ENCODE measurements at places on chromosomes 11 and 22. TPM values are rescaled to one million over a fixed set of nuclear protein-coding genes. Genes with fewer than 3 reads are reported as not detected.
A peak's percentile ranks its signal among the peaks of the same experiment; 100 is the strongest.

Gene RAC2
- 14.9 TPM for total RNA-seq

Gene ETS1
- 24.6 TPM for total RNA-seq

Gene ASCL2
- total RNA-seq: not detected

Gene DEUP1
- total RNA-seq: not detected

Gene NPAS4
- total RNA-seq: not detected

Gene MOGAT2
- not detected for total RNA-seq

Gene PRR5
- total RNA-seq: 8.3 TPM

Gene ARHGAP20
- total RNA-seq: 7.5 TPM

Gene OR8D1
- total RNA-seq: not detected

- no peak overlapping the region for H3K27ac ChIP-seq
- H3K4me1 ChIP-seq: no peaks in the 10 kb centered on the region
- H3K4me3 ChIP-seq: no peak overlapping the region
- H3K36me3 ChIP-seq: no peaks in the 10 kb centered on the region
- DNase-seq: peak; percentile 13
- peaks cover 10% of the 10 kb centered on the region for H3K27me3 ChIP-seq
These were observed 89.7 kb downstream of the BRD1 start for GRCh38 chr22:49738006-49738405.

GRCh38 chr11:128709402-128709801 is 15.5 kb downstream of the FLI1 start:
- no peak overlapping the region for H3K27ac ChIP-seq
- H3K4me1 ChIP-seq: no peaks in the 10 kb centered on the region
- peaks cover 5% of the 10 kb centered on the region for H3K27me3 ChIP-seq
- DNase-seq: no peak

- no peaks in the 10 kb centered on the region for H3K27me3 ChIP-seq
- no peak overlapping the region for H3K4me3 ChIP-seq
- no peak overlapping the region for H3K27ac ChIP-seq
- DNase-seq: no peak
- H3K4me1 ChIP-seq: peaks cover 5% of the 10 kb centered on the region
- H3K36me3 ChIP-seq: no peaks in the 10 kb centered on the region
These were observed 24.1 kb upstream of the POU2AF1 start for GRCh38 chr11:111403051-111403726.

- H3K36me3 ChIP-seq: no peaks in the 10 kb centered on the region
- H3K27me3 ChIP-seq: no peaks in the 10 kb centered on the region
- DNase-seq: no peak
- H3K27ac ChIP-seq: no peak overlapping the region
These were observed 16.7 kb upstream of the PACSIN2 start for GRCh38 chr22:43031617-43032016.

DNA sequence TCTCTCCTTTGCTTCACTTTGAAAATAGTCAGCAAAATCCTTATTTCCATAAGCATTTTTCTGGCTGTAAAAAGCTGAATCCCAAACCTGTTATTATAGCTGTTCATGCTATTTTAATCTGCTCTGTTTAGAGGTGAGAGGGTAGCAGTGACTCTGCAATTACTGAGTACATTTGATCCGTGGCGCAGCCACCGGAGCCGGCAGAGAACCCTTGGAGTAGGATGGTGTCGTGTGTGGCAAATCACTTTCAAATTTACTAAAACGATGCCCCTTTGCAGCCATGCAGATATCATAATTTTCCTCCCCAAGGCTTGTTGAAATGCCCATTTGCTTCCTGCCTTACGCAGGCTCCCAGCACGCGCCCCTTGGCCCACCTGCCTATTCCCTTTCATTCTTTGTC is 69.6 kb downstream of the ZBTB16 start:
- H3K27me3 ChIP-seq: no peaks in the 10 kb centered on the region
- H3K4me1 ChIP-seq: peaks cover 98% of the 10 kb centered on the region
- DNase-seq: no peak
- no peak overlapping the region for H3K27ac ChIP-seq
- H3K36me3 ChIP-seq: peaks cover 39% of the 10 kb centered on the region
- H3K4me3 ChIP-seq: no peak overlapping the region

- H3K27me3 ChIP-seq: no peaks in the 10 kb centered on the region
- no peak overlapping the region for H3K27ac ChIP-seq
- no peak for DNase-seq
- H3K4me3 ChIP-seq: no peak overlapping the region
- peaks cover 12% of the 10 kb centered on the region for H3K4me1 ChIP-seq
These were observed 178.8 kb upstream of the MTMR2 start for GRCh38 chr11:96102664-96103078.

DNA sequence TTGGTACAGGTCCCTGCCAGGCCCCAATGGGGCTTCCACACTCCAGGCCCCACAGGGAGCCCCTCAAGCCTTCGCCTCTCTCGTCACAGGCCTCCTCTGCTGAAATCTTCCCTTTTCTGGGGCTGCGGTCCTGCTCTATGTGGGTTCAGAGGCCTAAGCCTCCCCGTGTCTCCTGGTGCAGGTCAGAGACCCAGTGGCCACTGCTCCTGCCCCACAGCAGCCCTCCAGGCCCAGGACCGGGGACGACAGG is 5.9 kb upstream of the IFITM3 start:
- peak overlapping the region; percentile 86 for H3K27ac ChIP-seq
- no peak overlapping the region for H3K4me3 ChIP-seq
- no peaks in the 10 kb centered on the region for H3K36me3 ChIP-seq
- no peaks in the 10 kb centered on the region for H3K27me3 ChIP-seq
- no peak for DNase-seq

DNA sequence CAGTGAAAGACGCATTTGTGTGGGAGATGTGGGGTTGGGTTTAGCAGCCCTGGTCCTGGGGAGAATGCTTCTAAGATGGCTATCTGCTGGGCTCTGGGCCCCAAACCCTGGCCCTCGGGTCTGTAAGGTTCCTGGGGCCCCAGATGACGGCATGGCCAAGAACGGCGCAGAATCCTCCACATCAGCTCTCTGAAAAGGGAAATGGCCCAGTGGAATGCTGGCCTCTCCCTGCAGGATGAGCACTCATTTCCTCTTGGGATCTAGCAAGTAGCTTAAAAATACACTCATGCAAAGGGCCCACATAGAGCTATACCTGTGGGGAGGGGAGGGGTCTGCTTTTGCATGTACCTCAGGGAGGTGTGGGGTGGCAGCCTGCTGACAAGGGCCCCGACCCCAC is 37.5 kb upstream of the LINC01488 start:
- H3K4me3 ChIP-seq: peak overlapping the region; percentile 44
- H3K4me1 ChIP-seq: peaks cover 27% of the 10 kb centered on the region
- peak overlapping the region; percentile 80 for H3K27ac ChIP-seq
- H3K36me3 ChIP-seq: no peaks in the 10 kb centered on the region
- H3K27me3 ChIP-seq: no peaks in the 10 kb centered on the region
- DNase-seq: no peak

DNA sequence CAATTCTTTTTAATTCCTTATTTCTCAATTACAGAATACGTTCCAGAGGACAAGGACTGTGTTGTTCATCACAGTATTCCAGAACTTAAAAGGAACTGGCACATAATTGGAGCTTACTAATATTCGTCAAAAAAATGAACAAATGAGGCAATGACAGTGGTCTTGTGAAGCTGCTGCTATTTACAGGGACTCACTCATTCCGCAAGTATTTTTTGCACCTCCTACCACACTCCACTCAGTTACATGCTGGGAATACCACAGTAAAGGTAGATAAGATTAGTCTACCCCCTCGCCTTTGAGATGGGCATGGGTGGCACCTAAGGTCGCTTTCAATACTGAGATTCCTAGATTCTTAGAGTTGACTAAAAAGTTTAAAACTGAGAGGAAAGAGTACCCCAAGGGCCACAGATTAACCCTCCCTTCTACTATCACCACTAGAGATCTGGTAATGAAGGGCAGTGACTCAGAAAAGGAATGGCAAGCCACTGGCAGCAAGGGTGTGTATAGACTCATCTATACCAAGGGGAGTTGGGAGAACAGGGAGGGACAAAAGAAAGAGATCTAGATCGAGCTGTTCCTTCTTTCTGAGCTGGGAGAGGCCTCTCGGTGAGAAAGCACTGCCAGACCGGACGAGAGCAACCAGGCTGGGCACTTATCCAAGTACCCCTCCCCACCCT is 85.0 kb downstream of the RPL27A start:
- H3K27me3 ChIP-seq: no peaks in the 10 kb centered on the region
- no peaks in the 10 kb centered on the region for H3K36me3 ChIP-seq
- no peak overlapping the region for H3K4me3 ChIP-seq
- H3K27ac ChIP-seq: peak overlapping the region; percentile 76
- DNase-seq: peak; percentile 23

- H3K36me3 ChIP-seq: peaks cover 95% of the 10 kb centered on the region
- H3K4me3 ChIP-seq: no peak overlapping the region
- no peaks in the 10 kb centered on the region for H3K4me1 ChIP-seq
These were observed 12.4 kb upstream of the SERPIND1 start for GRCh38 chr22:20761536-20761935.

- H3K27me3 ChIP-seq: no peaks in the 10 kb centered on the region
- DNase-seq: no peak
- no peaks in the 10 kb centered on the region for H3K4me1 ChIP-seq
- H3K27ac ChIP-seq: no peak overlapping the region
- H3K4me3 ChIP-seq: no peak overlapping the region
These were observed 754.2 kb downstream of the FAM181B start for GRCh38 chr11:81979448-81979847.

GRCh38 chr11:3123761-3124733 is 41.1 kb downstream of the OSBPL5 start:
- H3K4me3 ChIP-seq: no peak overlapping the region
- peak overlapping the region; percentile 22 for H3K27ac ChIP-seq
- peaks cover 32% of the 10 kb centered on the region for H3K4me1 ChIP-seq
- peaks cover 42% of the 10 kb centered on the region for H3K36me3 ChIP-seq
- no peak for DNase-seq

- H3K4me1 ChIP-seq: peaks cover 7% of the 10 kb centered on the region
- no peak overlapping the region for H3K27ac ChIP-seq
- no peak overlapping the region for H3K4me3 ChIP-seq
- no peaks in the 10 kb centered on the region for H3K36me3 ChIP-seq
- no peaks in the 10 kb centered on the region for H3K27me3 ChIP-seq
These were observed 33.9 kb downstream of the SYTL2 start for GRCh38 chr11:85776951-85777602.

DNA sequence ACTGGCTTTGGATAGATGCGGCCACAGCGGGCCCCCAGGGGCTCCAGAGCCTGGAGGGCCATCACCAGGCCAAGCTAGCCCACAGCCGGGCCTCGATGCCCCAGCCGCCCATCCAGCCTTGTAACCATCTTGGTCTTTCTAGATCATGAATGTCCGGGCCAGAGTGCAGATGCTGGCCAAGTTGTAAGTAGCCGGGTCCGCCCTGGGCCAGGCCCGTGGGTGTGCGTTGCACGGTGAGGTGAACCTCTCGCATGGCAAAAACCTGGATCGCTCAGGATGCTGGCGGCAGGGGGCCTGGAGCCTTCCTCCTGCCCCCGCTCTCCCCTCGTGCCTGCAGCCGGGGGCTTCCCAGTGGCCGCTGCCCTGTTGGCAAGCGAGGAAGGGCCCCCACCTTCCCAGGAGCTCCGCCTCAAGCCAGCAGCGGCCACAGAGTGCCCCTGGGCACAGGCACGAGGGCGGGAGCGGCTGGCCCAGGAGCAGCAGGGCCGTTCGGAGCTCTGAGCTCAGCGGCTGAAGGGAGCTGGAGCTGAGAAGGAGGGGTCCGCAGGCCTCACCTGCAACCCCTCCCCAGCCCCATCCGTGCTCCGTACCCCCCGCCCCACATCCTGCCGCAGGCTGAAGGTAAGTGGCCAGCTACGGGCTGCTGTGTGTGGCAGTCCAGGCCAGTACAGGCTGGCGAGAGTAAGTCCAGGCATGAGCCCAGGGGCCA is 10.9 kb upstream of the MRPL23 start:
- DNase-seq: no peak
- peaks cover 29% of the 10 kb centered on the region for H3K27me3 ChIP-seq
- no peaks in the 10 kb centered on the region for H3K36me3 ChIP-seq
- no peak overlapping the region for H3K27ac ChIP-seq
- no peak overlapping the region for H3K4me3 ChIP-seq

- no peak overlapping the region for H3K27ac ChIP-seq
- peaks cover 32% of the 10 kb centered on the region for H3K4me1 ChIP-seq
- no peaks in the 10 kb centered on the region for H3K36me3 ChIP-seq
- H3K4me3 ChIP-seq: peak overlapping the region; percentile 22
These were observed 28.4 kb upstream of the SIK2 start for GRCh38 chr11:111573821-111574249.

DNA sequence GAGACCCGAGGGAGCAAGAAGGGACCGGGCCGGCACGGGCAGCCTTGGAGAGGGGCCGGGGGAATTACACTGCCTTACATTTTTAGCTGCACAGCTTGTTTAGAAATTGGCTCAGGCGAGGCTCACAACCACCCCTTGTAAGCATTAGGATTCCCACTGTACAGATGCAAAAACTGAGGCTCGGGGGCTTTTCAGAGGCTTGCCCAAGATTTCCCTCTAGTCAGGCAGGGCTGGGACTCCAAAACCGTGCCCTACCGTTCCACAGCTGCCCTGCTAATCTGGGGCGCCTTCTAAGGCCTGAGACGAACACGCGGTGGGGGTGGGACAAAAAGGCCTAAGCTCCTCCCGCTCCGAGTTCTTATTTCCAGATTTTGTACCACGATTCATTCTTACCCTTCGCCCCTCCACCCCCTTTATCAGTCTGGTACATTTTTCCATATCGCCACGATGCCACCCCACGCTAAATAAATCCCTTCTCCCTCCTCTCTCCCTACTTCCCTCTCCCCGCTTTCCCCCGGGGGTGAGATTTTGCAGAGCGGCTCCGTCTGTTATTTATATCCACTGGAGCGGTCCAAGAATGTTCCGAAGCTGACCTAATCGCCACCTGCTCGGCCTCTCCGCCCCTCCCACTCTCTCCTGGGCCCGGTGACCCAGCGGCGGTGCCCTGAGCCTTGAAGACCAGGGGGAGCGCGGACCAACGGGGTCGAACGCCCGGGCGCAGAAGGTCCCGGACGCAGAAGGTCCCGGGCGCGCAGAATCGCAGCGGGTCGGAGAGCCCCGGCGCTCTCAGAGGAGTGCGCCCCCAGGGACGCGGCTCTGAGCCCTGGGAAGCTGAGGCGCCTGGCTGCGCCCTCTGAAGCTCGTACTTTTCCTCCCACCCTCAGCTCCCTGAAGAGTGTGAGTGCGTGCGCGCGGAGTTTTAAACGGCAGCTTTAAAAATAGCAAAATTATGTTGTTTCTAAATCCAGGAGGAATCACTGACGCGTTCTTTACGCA is 764 bp upstream of the PACSIN3 start:
- peaks cover 5% of the 10 kb centered on the region for H3K27me3 ChIP-seq
- peak; percentile 59 for DNase-seq
- H3K4me3 ChIP-seq: peak overlapping the region; percentile 90
- no peaks in the 10 kb centered on the region for H3K36me3 ChIP-seq
- peaks cover 72% of the 10 kb centered on the region for H3K4me1 ChIP-seq

DNA sequence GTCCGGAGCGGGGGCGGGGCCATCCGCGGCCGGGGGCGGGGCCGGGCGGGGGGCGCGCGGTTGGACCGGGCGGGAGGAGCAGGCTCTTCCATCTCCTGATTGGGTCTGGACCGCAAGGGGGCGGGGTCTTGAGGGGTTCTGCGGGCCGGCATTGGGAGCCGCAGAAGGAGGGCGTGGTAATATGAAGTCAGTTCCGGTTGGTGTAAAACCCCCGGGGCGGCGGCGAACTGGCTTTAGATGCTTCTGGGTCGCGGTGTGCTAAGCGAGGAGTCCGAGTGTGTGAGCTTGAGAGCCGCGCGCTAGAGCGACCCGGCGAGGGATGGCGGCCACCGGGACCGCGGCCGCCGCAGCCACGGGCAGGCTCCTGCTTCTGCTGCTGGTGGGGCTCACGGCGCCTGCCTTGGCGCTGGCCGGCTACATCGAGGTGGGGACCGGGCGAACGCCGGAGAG is at the start of gene APLP2:
TSS of gene APLP2 (plus strand) at position 236 of the 450 bp plus-strand sequence. CDS start at position 320, 84 bp downstream.
- no peaks in the 10 kb centered on the region for H3K27me3 ChIP-seq
- H3K4me1 ChIP-seq: peaks cover 36% of the 10 kb centered on the region
- H3K4me3 ChIP-seq: peak within 1 kb of the TSS; percentile 94
